ENCODE measurements at places on chromosomes 7 and 10.

GRCh38 chr10:131350660-131351059, 39.1 kb upstream of the TCERG1L start:
- DNase-seq: no peak

DNA sequence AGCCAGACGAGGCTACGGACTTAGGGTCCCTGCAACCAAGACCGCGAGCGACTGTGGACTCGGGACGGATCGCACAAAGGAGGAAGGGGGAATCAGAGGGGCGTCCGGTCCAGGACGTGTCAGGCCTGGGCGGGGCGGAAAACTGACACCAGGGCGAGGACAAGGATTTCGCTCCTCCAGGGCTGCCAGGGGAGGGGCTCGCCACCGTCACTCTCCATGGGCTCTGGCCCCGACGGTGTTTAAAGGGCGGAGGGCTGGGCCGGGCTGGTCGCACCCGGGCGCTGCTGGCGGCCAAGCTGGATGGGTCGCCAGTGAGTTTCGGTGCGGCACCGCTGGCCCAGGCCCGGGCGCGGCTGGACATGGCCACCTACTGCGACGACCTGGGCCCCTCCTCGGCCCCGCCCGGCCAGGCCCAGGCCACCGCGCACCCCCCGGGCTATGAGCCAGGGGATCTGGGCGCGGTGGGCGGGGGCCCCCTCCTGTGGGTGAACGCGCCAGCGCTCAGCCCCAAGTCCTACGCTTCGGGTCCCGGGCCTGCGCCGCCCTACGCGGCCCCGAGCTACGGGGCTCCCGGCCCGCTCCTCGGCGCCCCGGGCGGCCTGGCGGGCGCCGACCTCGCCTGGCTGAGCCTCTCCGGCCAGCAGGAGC, at the start of gene FOXI2:
TSS of gene FOXI2 (plus strand) at position 271 of the 648 bp plus-strand sequence. CDS start at position 360, 89 bp downstream.
- DNase-seq: no peak

- no peak for DNase-seq
Measured at GRCh38 chr7:12929476-12930140, 242.2 kb downstream of the ARL4A start.

DNA sequence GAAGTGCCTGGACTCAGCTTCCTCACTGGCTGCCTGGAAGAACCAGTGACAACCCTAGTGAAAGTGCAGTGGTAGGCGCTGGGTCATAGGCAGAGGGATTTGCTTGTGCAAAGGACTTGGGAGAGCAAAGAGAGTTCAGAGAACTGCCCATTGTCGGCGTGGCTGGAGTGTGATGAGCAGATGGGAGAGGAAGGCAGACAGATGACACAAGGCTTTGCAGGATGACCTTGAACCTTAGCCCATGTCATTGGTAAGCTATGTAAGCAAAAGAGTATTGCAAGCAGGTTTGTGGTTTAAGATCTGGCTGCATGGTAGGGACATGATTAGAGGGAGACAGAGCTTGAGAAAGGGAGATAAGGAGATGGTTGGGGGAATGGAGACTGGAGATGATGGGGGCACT, 35.3 kb upstream of the NOBOX start:
- no peak for DNase-seq

GRCh38 chr10:34889004-34889869, 74.1 kb upstream of the PARD3 start:
- DNase-seq: no peak

GRCh38 chr7:86925221-86925620, 134.2 kb downstream of the ELAPOR2 start:
- DNase-seq: no peak

DNA sequence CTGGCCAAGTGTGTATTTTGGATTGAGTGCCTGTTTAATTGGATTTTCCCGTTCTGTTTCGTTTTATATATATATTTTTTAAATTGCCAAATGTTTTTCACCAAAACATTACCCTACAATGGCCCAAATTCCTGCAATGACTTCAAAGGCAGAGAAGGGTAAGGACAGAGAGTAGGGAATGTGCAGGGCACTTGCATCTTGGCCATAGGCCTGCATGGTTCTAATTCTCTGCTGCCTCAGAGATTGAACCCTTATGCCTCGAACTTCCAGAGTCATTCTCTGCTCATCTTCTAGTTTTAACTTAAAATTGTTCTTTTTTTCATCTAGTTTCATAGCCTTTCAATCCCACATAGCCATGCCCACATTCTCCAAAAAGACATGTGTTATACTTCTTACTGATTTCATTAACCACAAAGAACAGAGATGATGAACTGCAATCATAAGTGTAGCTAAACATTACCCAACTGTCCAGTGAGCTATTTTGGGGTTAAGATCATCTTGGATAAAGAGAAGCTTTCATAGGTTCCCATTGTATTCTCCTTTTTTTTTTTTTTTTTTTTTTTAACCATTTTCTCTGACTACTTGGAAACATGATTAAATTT, 177.6 kb downstream of the PLXDC2 start:
- peak; percentile 41 for DNase-seq

GRCh38 chr10:1116696-1117280, 60.6 kb downstream of the WDR37 start:
- DNase-seq: no peak

DNA sequence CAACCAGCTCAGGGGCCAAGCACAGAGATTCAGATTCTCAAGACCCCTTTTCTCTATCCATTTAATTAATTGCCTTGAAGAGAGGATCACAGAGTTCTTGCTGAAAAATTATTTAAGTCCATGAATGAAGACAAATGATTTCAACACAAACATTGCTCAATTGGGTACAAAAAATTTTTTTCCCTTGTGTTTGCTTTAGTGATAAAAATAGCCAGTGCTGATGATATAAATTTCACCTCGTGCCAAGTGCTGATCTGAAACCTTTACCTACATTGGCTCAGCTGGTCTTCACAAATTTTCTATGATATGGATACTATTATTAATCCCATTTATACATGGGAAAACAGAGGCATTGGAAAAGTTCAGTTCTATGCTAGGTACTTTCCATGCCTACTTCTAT, 377.1 kb downstream of the NRG3 start:
- DNase-seq: no peak

GRCh38 chr7:115249080-115249479, 327.2 kb downstream of the MDFIC start:
- DNase-seq: no peak

DNA sequence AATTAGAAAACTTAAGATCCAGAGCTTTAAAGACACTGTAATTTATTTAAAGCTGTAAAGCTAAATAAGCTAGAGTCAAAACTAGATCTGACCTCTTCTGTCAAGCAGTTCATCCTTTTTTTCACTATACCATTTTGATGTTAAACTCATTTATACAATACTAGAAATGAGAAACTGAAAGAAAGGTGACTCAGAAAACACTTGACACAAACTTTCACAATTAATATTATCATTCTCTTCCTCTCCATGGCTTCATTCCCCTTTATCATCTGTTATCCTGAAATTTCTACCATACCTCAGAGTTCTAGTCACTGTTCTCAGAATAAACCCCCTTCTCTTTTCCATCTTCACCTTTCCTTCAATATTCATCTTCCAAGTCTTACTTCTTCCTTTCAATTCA, 1.3 kb downstream of the FIGNL1 start:
- no peak for DNase-seq

- DNase-seq: no peak
Measured at GRCh38 chr7:137981668-137982067, 20.2 kb downstream of the CREB3L2 start.

GRCh38 chr10:81843042-81843441, 32.0 kb upstream of the NRG3 start:
- no peak for DNase-seq

GRCh38 chr10:70582793-70583668, 19.5 kb downstream of the PRF1 start:
- DNase-seq: no peak

- no peak for DNase-seq
Measured at GRCh38 chr7:48419401-48419800, 248.1 kb downstream of the ABCA13 start.

GRCh38 chr7:100221231-100221718, 1.5 kb downstream of the PVRIG start:
- no peak for DNase-seq

DNA sequence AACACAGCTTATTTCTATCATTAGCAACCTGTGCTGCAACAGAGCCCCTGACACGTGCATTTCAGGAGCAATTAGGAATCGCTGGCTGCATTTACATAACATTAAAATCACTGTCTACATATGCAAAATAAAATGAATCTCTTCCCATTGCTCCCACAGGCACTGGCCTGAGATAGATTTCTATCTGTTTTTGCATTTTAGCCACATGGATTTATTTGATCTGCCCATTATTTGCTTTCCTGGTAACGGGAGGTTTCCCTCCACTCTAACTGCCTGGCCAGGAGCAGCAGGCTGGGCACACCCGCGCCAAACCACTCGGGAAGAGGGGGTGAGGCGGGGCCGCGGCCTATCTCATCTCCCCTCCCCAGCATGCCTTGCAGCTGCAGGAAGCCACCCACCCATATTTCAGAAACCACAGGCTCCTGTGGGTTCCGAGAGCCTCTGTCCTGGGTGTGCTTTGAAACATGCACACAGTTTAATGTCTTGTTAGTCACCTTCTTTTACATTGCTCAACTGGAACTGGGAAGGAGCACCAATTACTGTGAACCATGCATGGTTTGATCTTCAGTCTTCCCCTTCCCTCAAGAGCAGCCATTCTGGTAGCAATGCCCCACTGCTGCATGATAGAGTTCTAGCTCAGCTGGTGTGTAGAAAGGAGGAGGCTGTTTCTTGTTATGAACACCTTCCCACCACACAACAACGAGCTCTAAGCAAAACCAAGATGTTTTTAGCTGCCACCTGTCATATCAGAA, 37.7 kb upstream of the IKZF1 start:
- peak; percentile 83 for DNase-seq

GRCh38 chr7:55030314-55030713, 11.5 kb downstream of the EGFR start:
- no peak for DNase-seq

DNA sequence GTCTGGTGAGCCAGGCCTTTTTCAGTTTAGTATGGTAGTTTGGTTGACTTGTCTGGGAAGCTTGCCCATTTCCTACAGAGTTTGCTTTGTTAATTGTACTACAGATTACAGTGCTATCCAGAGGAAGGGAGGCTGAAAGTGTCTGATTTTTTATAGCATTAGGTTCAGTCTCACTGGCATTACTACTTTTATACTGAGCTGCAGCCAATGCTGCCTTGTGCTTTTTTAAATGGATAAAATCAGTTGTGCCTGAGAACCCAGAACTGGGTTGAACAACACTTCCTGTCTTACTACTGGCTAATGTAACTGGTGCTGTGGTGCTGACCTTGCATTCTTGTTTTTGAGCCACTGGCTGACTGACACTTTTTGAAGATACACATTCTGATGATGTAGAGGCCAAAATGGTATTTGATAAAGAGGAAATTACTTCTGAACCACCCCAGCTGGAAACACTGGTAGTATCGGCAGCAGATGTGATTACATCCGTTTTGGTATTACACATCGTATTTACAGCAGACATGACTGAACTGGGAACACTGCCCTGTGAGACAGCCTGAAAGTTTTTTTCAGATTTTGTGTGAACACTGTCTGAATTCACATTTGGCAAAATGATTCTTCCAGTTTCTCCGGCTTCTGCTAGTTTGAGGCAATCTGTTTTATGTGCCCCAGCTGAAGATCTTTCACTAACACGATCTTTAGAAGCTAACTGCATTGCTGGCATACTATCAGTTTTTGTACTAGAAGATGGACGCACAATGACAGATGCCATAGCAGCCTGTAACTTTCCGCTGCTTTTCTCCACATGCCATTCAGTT, 74.1 kb downstream of the NRBF2 start:
- DNase-seq: peak; percentile 78

GRCh38 chr10:71975871-71976725, 11.9 kb downstream of the CHST3 start:
- DNase-seq: no peak

- DNase-seq: no peak
Measured at GRCh38 chr7:156324201-156324600, 316.4 kb upstream of the RNF32 start.

- no peak for DNase-seq
Measured at GRCh38 chr10:77578583-77579227, 58.9 kb downstream of the KCNMA1 start.

- no peak for DNase-seq
Measured at GRCh38 chr10:22086730-22087401, 83.3 kb upstream of the DNAJC1 start.

DNA sequence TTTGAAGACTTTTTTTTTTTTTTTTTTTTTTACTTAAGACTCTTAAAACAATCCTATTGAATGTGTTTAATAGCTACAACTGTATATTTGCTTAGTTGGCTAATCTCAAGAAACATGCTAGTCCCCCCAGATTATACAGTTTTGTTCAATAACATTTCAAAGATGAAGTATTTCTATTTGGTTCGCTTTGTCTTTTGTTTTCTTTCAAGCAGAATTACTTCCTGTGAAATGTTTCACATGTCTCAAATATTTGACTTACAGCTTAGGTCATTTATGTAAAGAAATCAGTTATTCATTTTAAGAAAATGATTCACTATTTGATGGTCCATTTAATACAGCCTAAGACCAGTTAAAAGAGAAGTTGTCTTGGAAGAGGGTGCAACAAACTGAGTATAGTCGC, 12.8 kb upstream of the LAMB1 start:
- no peak for DNase-seq

DNA sequence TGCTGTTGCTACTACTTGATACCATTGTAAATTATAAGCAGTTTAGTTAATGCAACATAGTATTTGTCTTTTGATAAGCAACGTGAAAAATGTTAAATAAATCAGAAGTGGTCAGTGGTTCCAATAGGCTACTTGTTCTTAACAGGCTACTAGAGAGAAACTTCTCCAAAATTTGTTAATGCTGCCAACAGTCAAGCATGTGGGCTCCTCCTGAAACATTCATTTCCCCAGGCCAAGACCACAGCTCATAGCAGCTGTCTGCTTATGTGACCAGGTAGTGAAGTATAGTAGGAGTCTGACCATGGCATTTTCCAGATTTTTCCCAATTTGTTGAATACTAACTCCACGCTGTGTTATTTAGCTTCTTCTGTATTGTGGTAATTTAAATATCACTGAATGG, 81.0 kb downstream of the CYP51A1 start:
- DNase-seq: peak; percentile 56

Data from suppressor macrophage (primary cell).